ENCODE measurements at places on chromosomes 16 and 17.
A peak's percentile ranks its signal among the peaks of the same experiment; 100 is the strongest.

DNA sequence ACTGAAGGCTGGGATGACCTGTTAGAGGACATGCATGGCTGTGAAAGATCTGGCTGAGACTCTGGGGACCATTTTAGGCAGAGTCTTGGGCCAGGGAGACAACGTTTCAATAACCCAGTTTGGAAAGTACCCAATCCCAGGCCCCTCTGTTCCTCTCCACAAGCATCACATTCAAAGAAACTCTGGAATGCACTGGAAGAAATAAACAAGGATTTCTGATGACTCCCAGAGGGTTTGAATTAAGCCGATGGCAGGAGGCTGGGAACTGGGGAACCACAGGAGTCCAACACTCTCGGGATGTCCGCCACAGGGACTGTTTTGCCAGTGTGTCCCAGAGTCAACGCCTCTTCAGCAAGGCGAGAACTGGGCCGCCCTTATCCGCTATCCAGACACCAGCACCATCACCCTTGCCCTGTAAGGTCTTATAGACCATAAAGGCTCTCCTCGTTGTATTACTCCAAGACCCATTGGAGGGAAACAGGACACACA lies 3.3 kb downstream of the PMP22 start:
- peak; percentile 34 for DNase-seq

- no peak for DNase-seq
These were observed 10.3 kb downstream of the MRC2 start for GRCh38 chr17:62637809-62638208.

- DNase-seq, result no peak
These were observed 60.6 kb upstream of the CMIP start for GRCh38 chr16:81384006-81384405.

DNA sequence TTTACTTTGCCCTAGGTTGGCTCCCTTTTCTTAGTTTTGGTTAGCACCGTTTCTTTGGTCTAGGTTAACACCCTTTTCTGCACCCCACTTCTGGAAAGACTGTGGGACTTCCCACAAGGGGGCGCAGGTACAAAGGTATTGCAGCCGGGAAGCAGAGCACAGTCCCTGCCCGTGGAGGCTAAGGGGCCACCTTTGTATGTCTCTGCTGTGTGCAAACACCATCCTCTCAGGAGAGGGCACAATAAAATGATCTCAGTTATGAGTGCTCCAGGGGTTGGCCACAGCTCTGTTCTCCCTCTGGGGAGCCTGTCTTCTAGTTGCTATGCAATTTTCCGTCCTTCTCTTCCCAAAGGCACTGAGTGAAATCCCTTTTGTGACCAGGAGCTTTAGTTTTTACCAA lies 28.4 kb upstream of the TMC5 start:
- peak; percentile 4 for DNase-seq

- no peak for DNase-seq
These were observed 372.7 kb upstream of the ZFHX3 start for GRCh38 chr16:73420676-73421075.
